CD4-positive, alpha-beta T cell treated with Interleukin-4 for 4 hours (primary cell): ENCODE measurements at places on chromosomes 12 and 14.

- no peak for DNase-seq
Observed at GRCh38 chr14:71658261-71658860, 273.9 kb upstream of the RGS6 start.

- no peak for DNase-seq
Observed at GRCh38 chr14:42378274-42378673, 771.6 kb downstream of the LRFN5 start.

DNA sequence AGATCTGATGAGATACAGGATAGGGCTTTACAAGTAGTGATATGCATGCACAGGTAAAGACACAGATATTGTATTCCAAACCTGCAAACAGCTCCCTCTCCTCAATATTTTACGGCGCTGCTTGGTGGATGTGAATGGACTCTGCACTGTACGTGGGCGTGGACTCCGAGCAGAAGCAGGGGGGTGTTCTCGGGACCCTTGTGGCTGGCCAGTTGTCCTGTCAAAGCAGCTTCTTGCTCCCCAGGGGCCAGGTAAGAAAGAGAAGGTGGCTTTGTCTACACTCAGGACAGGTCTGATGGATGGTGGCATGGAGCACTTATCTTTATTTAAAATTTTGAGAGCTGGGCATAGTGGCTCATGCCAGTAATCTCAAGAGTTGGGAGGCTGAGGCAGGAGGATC lies 29.5 kb upstream of the CLMN start:
- no peak for DNase-seq

GRCh38 chr12:94948232-94948810 lies 55.2 kb downstream of the NDUFA12 start:
- no peak for DNase-seq

- no peak for DNase-seq
Observed at GRCh38 chr14:32682214-32682613, 256.5 kb upstream of the NPAS3 start.

DNA sequence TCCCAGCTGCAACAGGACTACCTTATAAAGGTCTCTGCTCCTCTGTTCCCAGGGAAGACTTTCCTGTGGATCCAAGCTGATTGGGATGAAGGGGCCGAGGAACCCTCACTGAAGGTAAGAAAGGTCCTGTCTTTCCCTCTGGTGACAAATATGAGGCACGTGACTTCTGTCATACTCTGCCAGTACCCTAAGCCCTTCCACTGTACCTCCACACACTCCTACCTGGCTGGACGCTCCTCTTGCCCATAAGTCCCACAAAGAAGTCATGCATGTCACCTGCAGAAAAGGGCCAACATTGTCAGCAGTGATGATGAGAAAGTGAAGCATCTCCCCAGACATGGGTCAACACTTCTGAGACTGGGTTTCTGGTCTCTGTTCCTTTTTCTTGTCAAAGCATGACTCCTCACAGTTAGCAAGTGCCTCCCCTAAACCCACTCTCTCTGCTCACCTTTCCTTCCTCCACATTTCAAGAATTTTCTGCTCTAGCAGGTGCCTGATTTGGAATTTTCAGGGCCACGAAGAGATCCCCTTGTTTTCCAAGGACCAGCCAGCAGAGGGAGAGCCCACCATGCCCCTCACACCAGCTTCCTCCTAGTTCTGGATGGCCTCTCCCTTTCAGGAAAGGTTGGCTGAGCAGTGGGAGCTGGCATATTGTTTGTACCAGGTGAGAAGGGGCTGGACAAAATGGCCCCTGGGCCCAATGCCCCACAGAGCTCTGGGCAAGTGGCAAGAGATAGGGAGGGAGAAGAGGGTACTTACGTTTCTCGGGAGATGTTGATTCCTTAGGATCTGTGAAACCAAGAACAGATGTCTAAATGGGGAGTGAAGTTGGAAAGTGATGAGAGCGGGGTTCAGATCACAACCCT lies 3.5 kb downstream of the TAC3 start:
- no peak for DNase-seq

- peak; percentile 73 for DNase-seq
Observed at GRCh38 chr12:132614861-132615578, 3.6 kb upstream of the P2RX2 start.

DNA sequence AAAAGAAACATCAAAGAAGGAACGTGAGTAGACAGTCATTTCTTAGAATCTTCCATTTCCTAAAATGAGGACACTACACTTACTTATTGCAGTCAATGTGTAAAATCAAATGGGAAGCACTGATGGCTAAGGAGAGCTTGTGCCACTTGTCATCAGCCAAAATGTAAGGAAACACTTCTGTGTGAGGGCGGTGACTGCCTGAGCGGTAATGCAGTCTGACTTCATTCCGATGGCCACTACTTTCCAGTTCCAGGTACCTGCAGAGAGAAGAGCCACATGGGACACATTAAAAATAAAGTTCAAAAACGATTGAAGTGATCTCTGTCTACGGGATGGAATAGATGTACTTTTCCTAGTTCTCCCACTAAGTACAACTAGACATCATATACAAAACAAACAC lies 96.3 kb downstream of the NELL2 start:
- DNase-seq: no peak

GRCh38 chr14:92380131-92380530 lies 57.2 kb downstream of the SLC24A4 start:
- DNase-seq: no peak

GRCh38 chr12:124852329-124852831 lies 11.3 kb downstream of the SCARB1 start:
- DNase-seq: peak; percentile 4

DNA sequence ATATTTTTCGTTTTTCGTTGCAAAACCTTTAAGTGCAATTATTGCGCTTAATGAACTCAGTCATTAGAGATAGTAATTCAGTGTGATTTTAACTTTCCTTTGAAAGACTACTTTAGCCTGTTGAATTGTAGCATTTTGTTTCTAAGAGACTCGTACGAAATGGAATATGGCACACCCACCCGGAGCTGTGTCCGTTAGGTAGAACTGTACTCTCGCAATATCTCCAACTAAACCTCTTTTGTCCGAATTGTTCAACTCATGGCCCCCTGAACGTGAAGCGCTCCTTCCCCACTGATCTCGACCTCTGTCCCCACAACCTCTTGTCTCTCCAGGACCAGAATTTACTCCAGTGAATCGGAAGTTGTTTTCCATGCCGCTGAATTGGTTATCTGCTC lies 800 bp downstream of the PCNX4 start:
- peak; percentile 9 for DNase-seq

DNA sequence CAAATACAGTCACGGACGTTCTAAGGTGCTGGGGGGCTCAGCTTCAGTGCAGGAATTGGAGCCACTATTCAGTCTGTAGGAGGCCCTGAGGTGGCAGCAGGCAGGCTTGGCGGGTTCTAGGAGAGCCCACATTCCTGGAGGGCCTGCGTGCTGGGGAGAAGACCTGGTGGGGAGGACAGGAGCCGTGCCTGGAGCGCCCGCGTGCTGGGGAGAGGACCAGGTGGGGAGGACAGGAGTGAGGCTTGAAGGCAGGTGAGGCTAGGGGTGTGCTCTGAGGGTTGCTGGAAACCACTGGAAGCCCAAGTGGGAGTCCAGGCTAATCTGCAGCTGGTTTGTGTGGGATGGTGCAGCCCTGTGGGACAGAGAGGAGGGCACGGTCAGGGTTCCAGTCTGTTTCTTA lies 23.1 kb downstream of the RHOF start:
- no peak for DNase-seq

DNA sequence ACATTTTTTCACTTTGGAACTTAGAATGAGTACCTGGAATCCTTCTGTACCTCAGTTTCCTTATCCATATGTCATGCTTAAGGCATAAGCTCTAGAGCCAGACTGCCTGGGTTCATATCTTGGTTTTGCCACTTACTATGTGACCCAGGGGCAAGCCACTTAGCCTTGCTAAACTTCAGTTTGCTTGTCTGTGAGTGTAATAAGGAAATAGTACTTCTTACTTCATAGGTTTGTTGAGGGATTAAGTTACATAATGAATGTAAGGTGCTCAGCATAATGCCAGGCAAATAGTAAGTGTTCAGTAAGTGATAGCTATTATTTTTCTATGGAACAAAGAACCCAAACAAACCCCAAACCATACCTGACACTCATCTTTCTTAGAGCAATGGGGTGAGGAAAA lies 225.1 kb downstream of the BCAT1 start:
- DNase-seq: no peak

- no peak for DNase-seq
Observed at GRCh38 chr12:2247596-2247995, 194.8 kb downstream of the CACNA1C start.

- no peak for DNase-seq
Observed at GRCh38 chr14:74429221-74429691, 3.2 kb upstream of the SYNDIG1L start.

DNA sequence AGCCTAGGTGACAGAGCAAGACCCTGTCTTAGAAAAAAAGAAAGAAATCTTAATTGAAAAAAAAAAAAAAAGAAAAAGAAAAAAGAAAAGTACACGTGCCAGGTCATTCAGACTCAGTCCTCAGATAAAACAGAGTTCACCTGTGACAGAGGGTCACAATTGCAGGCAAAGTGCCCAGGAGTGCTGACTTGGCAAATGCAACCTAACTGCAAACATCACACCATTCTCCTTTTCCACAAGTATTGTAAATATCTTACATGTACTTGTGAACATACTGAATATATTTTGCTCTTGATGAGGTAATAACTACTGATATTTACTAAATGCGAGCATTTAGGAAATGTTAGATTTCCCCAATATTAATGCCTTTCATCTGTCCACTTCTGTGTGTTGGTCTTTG lies 9.0 kb upstream of the COL2A1 start:
- no peak for DNase-seq
